Brain (organoid and tissue), 16 donors: ENCODE measurements at places on chromosomes 7 and 10.

GRCh38 chr10:121159670-121160069 is 308.5 kb downstream of the WDR11 start:
- DNase-seq, result no peak

DNA sequence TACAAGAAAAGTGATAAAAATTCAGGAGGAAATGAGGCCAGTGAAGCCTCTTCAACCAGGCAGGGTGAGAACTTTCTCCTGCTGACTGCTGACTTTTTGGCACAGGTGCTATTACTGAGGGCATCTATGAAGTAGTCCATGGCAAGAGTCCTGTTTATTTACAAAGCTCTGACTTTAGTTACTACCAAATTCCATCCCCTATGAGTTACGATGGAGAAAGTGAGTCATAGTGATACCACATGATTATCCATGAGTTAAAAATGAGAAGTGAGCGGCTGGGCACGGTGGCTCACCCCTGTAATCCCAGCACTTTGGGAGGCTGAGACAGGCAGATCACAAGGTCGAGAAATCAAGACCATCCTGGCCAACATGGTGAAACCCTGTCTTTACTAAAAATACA is 19.9 kb downstream of the CCDC3 start:
- DNase-seq, result no peak

GRCh38 chr10:22246680-22247391 is 29.0 kb upstream of the EBLN1 start:
- DNase-seq, result no peak

GRCh38 chr7:137025469-137026175 is 157.2 kb downstream of the CHRM2 start:
- DNase-seq, result no peak

- peak; percentile 90 for DNase-seq
Measured at GRCh38 chr7:150383710-150384397, 4.7 kb downstream of the ZNF775 start.

DNA sequence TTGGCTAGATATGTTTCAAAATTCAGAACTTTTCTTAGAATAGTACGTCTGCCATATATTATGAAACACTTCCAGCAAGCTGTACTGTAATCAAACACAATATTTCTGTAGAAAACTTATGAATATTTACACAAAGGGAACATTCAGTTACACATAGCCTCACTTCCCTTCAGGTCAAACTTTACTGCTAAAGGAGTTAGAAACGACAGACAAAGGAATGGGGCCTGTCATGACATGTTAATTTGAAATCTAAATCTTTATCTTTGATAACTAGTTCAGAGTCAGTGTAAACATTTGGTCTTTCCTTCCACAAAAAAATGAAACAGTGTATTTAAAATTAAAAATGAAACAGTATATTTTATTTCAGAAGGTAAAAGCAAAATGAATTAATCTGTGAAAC is 1.0 kb upstream of the CROT start:
- peak; percentile 7 for DNase-seq

DNA sequence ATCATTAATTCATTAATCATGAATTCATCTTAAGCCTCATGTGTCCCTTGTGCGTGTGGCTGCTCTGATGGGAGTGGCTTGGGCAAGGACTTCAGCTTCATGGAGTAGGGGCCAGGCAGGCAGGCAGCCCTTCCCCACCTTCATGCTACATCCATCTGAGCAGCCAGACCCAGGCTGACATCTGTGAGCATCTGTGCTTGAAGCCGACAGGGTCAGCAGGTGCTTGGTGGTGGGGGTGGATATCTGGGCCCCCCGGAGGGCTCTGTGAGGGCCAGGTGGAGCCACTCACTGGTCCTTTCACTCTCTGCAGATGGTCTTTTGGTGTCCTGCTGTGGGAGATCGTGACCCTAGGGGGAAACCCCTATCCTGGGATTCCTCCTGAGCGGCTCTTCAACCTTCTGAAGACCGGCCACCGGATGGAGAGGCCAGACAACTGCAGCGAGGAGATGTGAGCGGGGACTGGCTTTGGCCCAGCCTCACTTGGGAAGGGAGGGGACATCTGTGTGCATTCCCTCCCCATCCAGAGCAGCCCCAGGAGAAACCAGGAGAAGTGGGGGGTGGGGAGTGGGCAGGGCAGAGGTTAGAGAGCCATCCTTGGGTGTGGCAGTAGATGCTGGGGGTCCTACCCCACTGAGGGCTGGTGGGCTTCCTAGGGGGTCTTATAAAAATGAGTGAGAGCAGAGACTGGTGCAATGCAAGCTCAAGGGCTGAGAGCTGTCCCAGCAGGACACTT is 14.7 kb upstream of the CSGALNACT2 start:
- no peak for DNase-seq

DNA sequence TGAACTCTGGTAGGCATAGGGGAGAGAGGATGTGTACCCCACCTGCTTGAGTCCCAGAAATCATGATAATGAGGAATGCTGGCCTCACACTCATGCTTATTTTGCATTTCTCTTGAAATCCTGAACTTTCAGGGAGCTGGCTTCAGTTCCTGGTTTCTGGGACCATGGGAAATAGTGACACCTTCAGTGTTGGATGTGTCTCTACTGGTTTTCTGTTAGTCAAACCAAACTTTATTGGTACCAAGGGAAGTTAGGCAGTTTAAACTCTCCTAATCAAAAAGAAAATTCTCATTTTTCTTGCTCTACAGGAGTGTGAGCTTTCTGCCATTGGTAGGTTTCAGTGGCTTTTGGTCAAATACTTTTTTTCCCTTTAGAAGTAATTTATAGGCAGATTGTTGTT is 11.8 kb upstream of the PCGF5 start:
- no peak for DNase-seq

- DNase-seq, result peak; percentile 16
Measured at GRCh38 chr7:49001610-49002033, 77.3 kb downstream of the CDC14C start.

GRCh38 chr7:55618913-55619312 is 46.6 kb upstream of the VOPP1 start:
- no peak for DNase-seq

DNA sequence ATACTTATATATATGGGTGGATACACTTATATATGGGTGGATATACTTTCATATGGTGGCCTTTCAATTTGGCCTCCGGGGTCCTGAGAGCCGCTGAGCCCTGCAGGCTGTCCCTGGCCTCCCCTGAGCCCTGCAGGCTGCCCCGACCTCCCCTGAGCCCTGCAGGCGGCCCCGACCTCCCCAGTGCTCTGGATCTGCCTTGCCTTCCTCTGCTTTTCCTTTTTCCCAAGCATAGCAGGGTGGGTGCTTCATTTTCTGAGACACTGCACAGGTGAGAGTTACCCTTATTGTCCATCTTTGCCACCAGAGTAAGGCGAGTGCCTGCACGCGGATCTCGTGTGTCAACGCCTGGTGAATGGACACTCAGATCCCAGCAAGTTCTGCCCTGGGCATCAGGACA is 106.6 kb downstream of the VIPR2 start:
- no peak for DNase-seq

- DNase-seq, result no peak
Measured at GRCh38 chr10:47040681-47041080, 129.5 kb downstream of the PTPN20 start.

- DNase-seq, result no peak
Measured at GRCh38 chr7:137360087-137360679, 16.6 kb upstream of the PTN start.

- no peak for DNase-seq
Measured at GRCh38 chr10:12704488-12704887, 297.0 kb downstream of the CCDC3 start.

DNA sequence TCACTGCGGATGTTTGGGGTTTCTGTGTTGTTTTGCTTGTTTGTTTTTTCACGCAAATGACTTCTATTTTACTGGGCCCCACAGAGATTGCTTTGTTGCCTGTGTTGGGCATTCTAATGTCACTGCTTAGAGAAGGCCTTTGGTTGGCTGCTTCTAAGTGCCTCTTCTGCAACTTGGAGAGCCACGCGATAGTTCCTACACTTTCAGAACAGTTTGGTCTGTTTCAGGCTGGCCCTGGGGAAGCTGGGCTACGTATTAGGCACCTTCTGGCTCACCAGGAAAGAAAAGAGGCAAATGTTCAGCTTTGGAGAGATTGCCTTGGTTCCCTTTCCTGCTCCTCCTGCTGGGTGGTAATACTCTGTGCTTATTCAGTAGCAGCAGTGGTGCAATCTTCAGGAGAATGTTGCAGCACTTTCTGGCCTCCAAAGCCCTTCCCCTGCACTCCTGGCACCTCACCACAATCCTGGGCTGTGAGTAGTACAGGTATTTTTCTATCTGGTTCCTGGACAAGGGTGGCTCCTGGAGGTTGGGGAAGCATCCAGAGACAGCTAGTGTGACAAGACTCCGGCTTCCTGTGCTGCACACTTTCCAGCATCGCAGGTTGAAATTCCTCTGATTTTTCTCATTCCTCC is 1.2 kb downstream of the ANTXRL start:
- DNase-seq, result no peak

GRCh38 chr7:142602756-142603155 is 146.5 kb upstream of the PRSS1 start:
- DNase-seq, result no peak

DNA sequence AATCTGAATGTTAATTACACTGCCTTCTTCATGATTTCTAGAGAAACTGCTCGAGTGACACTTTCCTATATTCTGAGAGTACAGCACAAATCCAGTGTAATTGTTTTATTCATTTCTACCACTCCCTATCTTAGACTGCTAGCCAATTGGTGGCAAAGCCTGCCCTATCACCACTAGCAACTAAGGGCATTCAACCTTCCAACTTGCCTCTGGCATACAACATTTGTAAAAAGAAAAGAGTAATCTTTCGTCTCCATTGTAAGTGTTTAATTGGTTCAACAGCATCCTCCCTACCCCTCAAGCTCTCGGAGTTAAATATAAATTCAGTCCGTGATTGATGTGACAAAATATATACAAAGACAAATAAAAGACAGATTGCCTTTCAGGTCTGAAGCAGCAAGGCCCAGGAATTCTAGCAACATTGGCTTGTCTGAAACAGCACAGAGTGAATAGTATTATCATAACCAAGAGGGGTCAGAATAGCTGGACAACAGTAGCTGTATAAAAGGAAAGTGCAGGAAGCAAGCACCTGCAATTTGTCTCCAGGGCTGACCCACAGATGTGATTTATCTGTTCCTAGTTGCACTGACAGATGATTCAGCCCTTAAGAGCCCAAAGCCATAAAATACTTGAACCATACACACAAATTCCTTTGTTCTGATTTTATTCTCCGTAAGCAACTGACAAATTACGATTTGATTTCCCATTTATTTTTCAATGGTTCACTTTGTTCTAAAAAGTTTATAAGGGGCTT is 47.6 kb upstream of the ANKRD1 start:
- DNase-seq, result peak; percentile 22

GRCh38 chr10:112395809-112396530 is 22.1 kb downstream of the ACSL5 start:
- no peak for DNase-seq

GRCh38 chr10:77139252-77140160 is 498.1 kb downstream of the KCNMA1 start:
- DNase-seq, result no peak

- DNase-seq, result no peak
Measured at GRCh38 chr7:132815130-132815529, 238.9 kb upstream of the PLXNA4 start.
